WERI-Rb-1 (cell line): ENCODE measurements at places on chromosomes 13 and 19.

DNA sequence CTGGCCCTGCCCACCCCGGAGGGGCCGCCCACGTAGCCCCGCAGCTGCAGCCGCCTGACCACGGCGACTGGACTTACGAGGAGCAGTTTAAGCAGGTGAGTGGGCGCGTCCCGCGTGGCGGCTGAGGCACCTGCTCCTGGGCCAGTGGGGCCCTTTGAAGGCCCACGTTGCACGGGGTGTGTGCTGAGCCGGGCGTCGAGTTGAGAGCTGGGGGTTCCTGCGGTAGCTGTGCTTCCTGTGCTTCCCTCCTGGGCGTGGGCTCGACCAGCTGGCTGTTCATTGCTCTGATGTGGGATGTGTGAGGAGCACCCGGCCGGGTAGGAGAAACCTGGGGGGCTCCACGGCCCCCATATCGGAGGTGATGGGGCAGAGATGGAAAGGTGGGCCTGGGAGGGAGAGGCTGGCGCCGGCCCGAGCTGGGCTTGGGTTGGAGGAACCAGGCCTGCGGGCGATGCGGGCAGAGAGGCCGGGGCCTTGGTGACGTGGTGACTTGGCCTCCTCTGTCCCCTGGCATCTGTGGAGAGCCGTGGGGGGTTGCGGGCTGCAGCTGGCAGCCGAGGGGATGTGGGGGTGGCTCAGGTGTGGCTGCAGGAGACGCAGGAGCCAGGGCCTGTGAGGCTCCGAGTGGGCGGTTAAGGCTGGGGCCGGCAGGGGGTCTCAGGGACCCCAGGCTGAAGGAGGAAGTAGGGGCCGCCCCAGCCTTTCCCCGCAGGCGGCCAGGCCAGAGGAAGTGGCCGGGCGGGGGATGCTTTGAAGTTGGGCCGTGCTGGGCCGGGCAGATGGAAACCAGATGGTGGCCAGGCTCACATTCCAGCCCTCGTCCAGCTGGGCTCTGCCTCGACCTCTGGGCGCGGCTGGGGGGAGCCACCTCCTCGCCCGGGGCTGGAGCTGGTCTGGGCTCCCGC is 7.1 kb downstream of the ARID3A start:
- DNase-seq = peak; percentile 85

DNA sequence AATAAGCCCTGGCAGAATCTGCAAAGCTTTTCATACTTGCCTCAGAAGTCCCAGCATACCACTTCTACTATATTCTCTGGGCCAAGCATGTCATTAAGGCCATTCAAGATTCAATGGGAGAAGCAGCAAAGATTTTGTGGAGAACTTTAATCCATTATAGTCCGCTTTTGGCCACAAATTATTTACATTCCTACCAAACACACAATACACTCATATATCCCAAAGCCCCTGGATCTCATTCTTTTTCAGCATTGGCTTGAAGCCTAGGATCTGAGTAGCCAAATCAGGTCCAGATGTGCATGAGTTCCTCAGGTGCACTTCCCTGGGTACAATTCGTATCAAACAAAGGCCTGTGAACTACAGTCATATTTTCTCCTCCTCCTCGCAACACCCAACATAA is 203.4 kb downstream of the NDFIP2 start:
- DNase-seq = no peak

DNA sequence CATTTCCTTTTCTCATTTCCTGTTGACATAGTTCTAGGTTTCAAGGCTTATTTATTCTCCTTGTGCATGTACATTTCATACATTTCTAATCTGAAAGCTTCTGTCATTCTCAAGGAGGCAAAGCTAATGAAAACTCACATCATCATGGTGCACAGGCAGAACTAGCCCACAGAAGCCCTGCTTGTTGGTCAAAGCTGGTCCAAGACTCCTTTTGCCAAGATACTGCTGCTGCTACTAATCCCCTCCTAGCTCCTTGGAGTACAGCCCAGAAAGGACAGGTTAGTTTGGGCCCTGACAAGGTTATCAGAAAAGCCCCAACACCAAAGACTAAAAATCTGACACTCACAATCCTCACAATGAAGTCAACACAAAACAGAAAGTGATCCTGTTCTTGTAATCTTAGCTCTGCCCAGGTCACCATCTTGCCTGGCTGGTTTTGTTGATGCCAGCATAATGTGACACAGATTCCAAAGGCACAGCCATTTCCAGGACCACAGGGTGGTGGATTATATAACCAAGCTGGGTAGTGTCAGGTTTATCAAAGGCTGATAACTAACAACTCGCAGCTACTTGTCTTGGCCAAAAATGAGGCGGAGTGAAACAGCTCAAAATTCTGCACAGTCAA is 417.4 kb downstream of the NDFIP2 start:
- DNase-seq = no peak

GRCh38 chr13:28820099-28821051 is at the start of gene MTUS2:
TSS of gene MTUS2 (plus strand) at chr13:28820339.
- DNase-seq = no peak

GRCh38 chr13:99277629-99278028 is 19.4 kb upstream of the GPR18 start:
- no peak for DNase-seq

DNA sequence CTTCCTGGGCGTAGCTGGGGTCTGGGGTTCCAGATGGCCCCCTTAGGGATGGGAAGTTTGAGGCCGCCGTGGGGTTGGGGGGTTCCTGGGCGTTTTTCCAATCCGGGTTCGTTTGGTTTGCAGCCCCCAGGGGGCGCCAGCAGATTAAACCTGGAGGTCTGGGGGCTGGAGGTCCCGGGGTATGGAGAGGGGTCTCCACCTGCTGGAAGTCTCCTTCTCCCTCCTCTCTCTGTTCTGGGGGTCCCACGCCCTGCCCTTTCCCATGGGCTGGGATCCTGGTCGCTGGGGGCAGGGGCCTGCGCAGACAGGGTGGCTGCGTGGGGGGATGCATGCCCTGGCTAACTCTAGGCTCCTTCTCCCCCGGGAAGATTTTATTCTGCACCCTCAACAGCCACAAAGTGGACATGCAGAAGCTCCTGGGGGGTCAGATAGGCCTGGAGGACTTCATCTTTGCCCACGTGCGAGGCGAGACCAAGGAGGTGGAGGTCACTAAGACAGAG is 899 bp downstream of the GIPC3 start:
- peak; percentile 55 for DNase-seq

GRCh38 chr19:38281811-38282566 is 17.6 kb downstream of the SPINT2 start:
- DNase-seq = no peak

GRCh38 chr19:28257396-28257795 is 955.6 kb downstream of the UQCRFS1 start:
- no peak for DNase-seq
